ENCODE measurements at places on chromosomes 16 and 17. TPM values are rescaled to one million over a fixed set of nuclear protein-coding genes. Genes with fewer than 3 reads are reported as not detected.

GRCh38 chr16:35713762-35714650 lies 2254.6 kb downstream of the TP53TG3F start:
- no peak for DNase-seq

TPSD1 gene
- not detected for total RNA-seq

CDRT4 gene
- 1.5 TPM for total RNA-seq

DNA sequence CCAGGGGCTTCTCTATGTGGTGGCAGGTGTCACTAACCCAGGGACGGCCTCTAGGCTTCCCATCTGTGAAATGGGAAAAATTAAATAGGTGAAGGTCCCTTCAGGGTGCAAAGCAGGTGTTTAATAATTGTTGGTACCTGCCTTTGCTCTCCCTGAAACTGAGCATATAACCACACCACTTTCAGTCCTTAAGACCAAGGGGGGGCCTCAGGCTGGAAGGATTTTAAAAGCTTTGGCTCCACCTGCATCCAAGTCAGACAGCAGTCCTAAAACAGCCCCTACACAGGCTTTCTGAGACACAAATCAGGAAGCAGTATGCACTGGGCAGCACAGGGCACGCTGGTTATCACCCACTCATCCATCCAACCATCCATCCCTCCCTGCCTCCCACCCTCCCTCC lies 55.0 kb downstream of the TK2 start:
- no peak for DNase-seq

DNA sequence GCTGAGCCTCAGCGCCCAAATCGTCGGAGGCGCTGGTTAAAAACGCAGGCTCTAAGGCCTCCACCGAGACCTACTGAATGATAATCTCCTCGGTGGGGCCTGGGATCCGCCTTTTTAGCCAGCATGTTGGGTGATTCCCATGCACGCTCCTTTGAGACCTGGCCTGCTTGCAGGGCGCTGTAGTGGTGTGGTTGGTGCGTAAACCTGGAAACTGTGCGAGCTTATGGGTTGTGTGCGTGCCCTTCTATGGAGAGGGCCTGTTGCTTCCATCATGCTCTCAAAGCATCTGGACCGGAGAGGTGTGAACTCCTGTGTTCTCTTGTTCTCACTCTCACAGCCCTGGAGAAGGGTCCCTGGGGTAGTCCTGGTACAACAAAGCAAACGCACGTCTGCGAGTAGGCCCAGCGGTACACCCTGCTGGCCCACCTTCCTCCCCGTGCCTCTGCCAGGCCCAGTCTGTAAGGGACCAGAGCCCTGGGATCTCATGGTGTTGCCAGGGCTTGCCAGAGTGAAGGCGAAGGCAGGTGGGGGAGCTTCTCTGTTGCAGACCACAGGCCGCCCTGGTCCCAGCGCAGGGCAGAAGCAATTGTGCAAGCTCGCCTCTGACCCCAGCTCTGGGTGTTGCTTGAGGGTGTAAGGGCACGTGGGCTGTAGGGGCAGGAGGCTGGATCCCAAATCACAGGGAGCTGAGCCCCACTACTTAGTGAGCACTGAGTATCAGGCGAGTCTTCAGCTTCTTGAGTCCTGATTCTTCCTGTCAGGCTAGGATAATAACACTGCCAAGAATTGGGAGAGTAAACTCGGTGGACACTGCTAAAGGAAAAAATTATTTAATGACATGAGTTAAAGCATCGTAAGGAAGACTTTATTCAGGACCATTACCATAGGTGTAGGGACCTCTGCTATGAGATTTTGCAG lies 879 bp upstream of the LRRC75A start:
- DNase-seq, result no peak

- no peak for DNase-seq
Measured at GRCh38 chr17:73128496-73128895, 36.0 kb upstream of the SLC39A11 start.

DNA sequence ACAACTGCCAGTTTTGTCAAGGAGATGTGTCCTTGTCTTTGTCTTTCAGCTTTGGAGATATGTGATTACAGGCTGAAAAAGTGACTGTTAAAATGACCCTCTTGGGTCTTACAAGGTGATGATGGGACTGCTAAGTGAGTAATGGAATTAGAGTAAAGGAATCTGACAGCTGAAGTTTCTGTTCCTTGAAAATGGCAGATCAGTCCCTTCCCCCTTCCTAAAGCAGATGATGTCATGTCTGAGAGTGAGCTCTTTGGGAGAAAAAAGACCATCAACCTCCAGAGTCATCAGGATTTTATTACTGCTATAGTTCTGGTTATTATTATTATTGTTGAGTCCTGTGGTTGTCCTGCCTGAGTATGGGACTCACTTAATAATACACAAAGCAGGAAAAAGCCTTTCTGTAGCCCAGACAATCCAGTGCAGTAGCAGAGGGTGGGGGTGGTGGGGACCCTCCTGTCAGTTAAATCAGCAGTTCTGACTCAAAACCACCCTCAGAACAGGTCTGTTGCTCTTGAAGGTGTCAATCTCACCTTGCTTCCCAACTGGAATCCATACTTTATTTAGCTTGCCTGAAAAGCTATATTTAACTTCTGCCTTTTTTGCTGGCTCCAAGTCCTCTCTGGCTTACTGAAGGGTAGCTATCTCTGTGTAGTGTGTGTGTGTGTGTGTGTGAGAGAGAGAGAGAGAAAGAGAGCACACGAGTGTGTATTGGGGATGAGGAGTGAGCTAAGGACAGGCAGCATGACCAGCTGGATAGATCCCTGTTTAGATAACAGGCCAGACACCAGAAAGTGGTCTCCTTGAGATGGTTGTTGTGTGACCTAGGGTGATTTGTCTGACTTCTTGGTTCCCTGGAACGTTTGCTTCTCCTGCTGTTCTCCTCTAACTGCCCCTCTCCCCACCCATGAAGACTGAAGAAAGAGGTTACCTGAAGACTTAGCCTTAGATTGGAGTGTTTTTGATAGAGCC lies 4.9 kb downstream of the HROB start:
- DNase-seq, result no peak

DNA sequence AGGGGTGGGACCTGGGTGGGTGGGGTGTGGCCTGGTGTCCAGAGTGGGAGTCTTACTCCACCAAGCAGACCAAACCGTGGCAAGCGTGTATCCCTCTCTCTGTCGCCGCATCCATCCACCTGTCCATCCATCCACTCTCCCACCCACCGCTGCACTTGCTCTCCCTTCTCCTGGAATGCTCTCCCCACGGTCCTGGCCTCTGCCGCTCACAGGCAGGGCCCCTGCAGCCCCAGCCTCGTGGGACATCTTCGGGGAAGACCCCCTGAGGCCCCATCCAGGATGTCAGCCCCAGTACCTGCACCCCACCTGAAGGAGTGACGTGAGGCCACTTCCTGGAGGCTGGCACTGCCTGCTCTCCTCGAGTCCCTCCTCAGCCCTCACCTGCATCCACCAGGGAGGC lies 189.5 kb upstream of the GSE1 start:
- no peak for DNase-seq

DNA sequence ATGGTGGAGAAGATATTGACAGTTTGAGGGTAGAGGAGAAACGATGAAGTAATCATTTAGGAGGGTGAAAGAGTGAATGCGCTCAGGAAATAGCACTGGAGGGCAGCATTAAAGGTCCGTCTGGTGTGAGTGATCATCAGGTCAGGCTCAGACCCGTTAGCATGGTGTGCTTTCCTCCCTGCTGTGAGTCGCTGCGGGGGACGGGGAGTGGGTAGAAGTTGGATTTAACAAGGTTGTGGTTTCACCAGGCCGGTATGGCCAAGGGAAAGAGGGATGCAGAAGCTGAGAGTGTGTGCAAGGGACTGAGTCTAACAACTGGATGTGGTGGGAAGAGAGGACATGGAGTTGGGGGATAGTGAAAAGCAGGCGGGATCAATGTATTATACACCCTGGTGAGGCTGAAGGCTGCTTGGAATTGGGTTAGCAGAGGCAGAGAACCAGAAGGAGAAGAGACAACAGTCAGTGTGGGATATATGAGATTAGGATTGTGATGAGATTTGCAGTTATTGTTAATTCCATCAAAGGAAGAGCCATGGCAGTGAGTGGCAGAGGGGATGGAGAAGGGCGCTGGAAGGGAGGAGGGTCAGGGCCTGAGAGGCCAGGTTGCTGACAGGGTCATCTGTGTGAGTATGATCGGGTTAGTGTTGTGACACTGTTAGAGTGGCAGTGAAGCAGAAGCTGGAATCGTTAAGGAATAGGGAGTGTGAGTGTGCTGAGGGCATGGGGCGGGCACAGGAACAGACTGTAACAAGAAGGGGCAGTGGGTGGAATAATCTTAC lies 59.0 kb upstream of the TBX2 start:
- DNase-seq, result no peak

DNA sequence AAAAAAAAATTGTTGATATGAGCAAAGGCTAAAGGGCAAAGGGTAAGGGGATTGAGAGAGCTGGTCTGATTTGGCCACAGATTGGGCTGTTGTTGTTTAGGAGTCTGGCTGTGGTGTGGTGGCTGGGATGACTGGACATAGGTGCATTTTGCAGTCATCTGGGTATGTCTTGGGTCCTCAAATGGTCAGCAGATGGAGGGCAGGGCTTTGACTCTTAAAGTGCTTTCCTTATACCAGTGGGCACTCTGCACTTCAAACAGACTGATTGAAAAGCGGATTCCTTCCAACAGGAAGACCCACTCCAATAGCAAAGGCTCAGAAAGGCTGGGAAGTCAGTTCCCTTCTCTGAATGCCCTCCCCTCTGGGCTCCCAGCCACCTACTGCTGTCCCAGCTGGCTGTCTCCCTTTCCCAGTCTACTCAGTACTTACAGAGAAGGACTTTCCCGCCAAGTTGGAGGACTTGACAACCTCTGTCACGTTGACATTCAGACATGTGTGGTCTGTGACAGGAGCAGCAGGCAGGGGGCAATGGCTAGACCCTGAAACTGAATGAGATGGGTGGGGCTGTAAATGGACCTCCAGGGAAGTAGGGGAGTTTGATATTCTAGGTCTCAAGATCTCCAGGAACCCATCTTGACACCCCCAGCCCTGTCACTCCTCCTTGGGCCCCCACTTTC lies 19.6 kb upstream of the MFSD6L start:
- DNase-seq, result no peak

DNA sequence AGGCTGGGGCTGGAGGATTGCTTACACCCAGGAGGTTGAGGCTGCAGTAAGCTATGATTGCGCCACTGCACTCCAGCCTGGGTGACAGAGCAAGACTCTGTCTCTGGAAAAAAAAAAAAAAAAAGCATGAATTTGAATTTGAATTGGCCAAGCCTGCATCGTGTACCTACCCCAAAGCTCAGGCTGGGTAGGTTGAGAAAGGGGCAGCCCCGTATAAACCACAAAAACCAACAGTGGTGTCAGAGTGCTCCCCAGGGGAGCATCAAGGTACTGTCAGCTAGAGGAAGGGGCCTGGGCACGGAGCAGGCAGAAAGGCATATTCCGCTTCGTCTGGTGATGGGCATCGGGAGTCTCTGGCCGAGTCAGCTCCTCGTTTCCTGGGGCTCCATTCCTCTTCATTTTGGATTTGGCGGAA lies 40.9 kb downstream of the RAP1GAP2 start:
- no peak for DNase-seq

CCDC200 gene
- total RNA-seq, result not detected

GRCh38 chr16:53780051-53780450 lies 76.1 kb downstream of the FTO start:
- no peak for DNase-seq

- DNase-seq, result no peak
Measured at GRCh38 chr17:69428252-69428980, 13.9 kb downstream of the MAP2K6 start.

C17orf50 gene
- total RNA-seq, result not detected

CBX1 gene
- 69.4 TPM for total RNA-seq

TMEM235 gene
- not detected for total RNA-seq

DNA sequence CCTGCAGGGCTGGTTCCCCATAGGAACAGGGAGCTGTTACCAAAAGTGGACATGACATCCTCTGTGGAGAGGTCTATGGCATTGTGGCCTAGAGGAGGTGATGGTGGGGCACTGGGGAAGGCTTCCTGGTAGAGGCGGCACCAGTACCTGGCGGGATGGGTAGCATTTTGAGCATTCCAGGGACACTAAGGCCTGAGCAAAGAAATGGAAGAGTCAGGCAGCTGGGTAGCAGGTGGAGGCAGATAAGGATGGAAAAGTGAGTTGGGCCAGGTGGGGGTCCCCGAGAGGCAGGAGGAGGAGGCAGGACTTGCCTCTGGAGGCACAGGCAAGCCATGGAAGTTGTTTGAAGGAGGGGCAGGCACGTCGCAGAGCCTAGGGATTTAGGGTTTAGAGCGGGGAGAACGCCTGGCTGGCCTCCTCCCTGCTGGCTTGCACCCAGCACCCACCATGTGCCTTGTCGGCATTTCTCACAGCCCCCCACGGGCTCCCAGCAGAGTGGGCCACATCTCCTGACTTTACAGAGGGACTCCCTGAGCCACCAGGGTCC lies 5.1 kb upstream of the ADCY7 start:
- no peak for DNase-seq

SNAI3 gene
- total RNA-seq, result not detected

TMEM11 gene
- 32.8 TPM for total RNA-seq

CDH15 gene
- total RNA-seq, result not detected

- no peak for DNase-seq
Measured at GRCh38 chr17:67716405-67716798, 1.3 kb upstream of the NOL11 start.

KRTAP9-8 gene
- total RNA-seq, result not detected

ERI2 gene
- 13.1 TPM for total RNA-seq

DNAI2 gene
- total RNA-seq, result not detected

DNA sequence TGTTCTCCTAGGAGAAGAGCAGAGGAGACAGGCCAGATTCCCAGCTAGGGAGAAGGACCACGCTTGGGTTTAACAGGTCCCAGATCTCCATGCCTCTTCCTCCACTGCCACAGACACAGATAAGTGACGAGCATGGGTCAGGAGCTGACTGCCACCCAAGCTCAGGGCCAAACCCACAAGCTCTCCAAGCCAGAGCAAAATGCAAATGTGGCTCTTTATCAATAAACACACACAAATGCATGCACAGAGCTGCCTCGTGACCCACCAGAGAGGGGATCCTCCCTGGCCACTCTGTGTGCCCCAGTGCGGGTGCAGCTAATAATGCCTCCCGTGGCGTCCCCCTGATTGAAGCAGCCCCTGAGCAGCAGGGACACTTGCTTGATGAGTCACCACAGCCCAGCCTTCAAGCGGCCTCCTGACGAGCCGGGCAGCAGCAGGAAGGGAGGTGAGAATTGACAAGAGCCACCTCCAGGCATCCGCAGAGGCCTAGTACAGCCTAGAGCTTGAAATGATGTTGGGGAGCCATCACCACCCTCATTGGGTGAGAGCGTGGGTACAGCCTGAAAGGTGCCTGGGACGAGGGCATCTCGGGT lies 143.9 kb downstream of the CCDC182 start:
- no peak for DNase-seq
